Progenitor cell of endocrine pancreas (in vitro differentiated cells): ENCODE measurements at places on chromosomes 5 and 9. TPM values are rescaled to one million over a fixed set of nuclear protein-coding genes. Genes with fewer than 3 reads are reported as not detected.

DNA sequence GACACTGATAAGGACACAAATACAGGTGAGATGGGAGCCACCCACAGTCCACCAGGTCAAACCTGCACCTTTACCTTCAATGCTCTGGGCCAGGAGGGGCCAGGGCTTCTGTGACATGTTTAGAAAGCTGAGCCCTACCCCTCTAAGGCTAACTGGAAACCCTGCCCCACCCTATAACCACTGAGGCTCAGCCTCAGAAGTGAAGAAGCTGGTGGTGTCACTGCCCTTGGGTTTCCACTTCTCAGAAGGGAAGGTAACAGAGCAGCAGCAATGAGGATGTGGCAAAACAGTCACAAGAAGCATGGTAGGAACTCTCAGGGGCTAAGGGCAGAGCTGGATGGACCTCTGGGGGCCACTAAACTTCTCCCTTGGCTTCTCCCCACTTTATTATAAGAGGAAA is 6.0 kb downstream of the PDGFRB start:
- H3K27ac ChIP-seq: no peak overlapping the region
- no peak for DNase-seq
- no peak overlapping the region for H3K4me3 ChIP-seq
- H3K36me3 ChIP-seq: no peaks in the 10 kb centered on the region
- H3K27me3 ChIP-seq: peaks cover 31% of the 10 kb centered on the region
- H3K4me1 ChIP-seq: peaks cover 14% of the 10 kb centered on the region

Gene CDKN2B
- total RNA-seq: 1.2 and 3.9 TPM in 2 replicates

DNA sequence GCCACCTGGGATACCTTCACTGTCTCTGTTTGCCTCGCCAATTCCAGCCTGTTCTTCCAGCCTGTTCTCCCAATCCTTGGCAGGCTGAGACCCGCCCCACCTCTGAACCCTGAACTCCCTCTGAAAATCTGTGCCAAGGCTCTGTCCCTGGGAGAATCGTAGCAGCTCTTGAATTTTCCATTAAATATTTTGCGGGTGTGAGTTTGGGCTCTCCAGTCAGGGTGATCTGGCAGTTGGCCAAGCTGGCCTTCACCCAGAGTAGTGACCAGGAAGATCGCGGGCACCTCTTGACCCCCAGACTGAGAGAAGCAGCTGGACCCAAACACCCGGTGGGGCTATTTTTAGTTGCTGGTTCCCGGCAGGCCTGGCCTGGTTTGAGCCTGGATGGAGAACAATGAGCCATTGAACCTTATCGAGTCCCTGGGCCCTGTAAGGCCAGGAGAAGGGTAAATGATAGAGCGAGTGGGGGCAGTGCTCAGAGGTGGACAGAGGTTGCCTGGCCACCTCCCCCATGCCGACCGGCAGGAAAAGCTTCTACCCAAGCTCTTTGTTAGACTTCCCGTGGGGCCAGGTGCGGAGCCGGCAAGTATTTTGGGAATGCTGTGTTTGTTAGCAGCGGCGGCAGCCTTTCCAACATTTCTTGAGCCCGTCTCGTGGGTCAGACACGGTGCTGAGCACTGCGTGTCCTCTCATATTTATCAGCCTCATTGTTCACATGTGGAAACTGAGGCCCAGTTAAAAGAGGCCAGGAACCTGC is 146.2 kb downstream of the RGS3 start:
- H3K4me3 ChIP-seq: no peak overlapping the region
- H3K27ac ChIP-seq: peak overlapping the region; percentile 98
- no peaks in the 10 kb centered on the region for H3K36me3 ChIP-seq
- peak; percentile 51 for DNase-seq

- no peaks in the 10 kb centered on the region for H3K36me3 ChIP-seq
- DNase-seq: no peak
- H3K4me1 ChIP-seq: peaks cover 3% of the 10 kb centered on the region
- H3K4me3 ChIP-seq: no peak overlapping the region
- peaks cover 7% of the 10 kb centered on the region for H3K27me3 ChIP-seq
Observed at GRCh38 chr9:98916660-98917059, 27.0 kb upstream of the COL15A1 start.

Gene FCHO2
- total RNA-seq: 23.6 and 30.2 TPM in 2 replicates

Gene PITX1
- total RNA-seq: 12.5 and 16.2 TPM in 2 replicates

DNA sequence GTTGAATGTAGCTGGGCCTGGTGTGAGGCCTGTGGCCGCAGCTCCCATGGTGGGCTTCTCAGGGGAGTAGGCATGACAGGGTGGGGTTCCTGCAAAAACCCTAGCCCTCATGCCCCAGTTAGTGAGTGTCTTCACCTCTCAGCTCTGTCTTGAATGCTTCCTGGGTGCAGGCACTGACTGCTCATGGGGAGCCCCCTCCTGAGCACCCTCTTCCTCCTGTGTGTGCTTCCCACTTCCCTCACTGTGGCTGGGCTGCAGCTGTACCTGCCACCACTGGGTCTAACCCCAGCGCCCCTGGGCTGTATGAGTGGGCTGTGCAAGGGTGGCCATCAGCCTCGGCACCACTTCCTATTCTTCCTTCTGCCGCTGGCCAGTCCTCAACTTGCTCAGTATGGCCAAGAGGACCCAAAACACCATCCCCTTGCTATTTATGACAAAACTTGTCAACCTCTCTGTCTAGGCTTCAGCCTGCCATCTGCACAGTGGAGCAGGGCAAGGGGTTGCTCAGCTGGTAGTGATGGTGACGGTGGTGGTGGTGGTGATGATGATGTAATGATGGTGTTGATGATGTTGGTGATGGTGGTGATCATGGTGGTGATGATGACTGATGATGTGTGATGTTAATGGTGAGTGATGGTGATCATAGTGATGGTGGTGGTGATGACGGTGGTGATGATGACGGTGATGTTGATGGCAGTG is 67.5 kb downstream of the RXRA start:
- no peaks in the 10 kb centered on the region for H3K36me3 ChIP-seq
- no peak for DNase-seq
- H3K27me3 ChIP-seq: no peaks in the 10 kb centered on the region
- no peak overlapping the region for H3K27ac ChIP-seq
- H3K4me3 ChIP-seq: no peak overlapping the region

Gene ARID3C
- total RNA-seq: 8.5 and 12.0 TPM in 2 replicates

Gene PCDHB4
- 4.4 and 4.6 TPM in 2 replicates for total RNA-seq
